ENCODE measurements at places on chromosomes 2 and 18.

GRCh38 chr18:10332452-10332851 lies 122.0 kb upstream of the APCDD1 start:
- no peak for DNase-seq

- DNase-seq: no peak
These were observed 94.1 kb upstream of the CYP1B1 start for GRCh38 chr2:38170067-38170466.

GRCh38 chr2:217964275-217965161 lies 38.3 kb downstream of the TNS1 start:
- no peak for DNase-seq

DNA sequence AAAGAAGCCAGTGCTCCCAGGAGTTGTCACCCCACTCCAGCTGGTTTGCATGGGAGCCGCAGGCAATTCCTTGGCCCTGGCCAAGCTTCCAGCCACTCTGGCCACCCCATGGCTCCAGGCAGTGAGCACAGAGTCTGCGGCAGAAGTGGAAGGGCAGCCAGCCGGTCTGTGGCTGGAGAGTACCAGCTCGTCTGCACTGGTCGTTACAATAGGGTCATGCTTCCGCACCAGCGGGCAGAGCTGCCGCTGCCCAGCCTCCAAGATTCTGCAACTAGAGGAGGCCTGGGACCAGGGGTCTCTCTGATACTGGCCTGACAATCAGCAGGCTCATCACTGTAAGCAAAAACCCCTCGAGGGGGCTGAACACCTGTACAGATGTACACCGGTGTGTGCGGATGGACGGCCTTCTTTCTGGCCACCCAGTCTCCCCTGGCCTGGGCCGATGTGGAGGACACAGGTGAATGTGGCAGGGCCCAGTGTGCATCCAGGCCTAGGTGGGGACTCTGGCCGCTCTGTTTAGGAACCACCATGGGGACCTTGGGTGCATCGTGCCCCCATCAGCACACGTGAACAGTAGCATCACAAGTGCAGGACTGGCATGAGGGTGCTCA lies 51.9 kb upstream of the ODC1 start:
- DNase-seq: no peak

- no peak for DNase-seq
These were observed 287.4 kb upstream of the EPAS1 start for GRCh38 chr2:46009772-46010171.

GRCh38 chr2:236665572-236666118 lies 96.0 kb downstream of the ACKR3 start:
- no peak for DNase-seq

DNA sequence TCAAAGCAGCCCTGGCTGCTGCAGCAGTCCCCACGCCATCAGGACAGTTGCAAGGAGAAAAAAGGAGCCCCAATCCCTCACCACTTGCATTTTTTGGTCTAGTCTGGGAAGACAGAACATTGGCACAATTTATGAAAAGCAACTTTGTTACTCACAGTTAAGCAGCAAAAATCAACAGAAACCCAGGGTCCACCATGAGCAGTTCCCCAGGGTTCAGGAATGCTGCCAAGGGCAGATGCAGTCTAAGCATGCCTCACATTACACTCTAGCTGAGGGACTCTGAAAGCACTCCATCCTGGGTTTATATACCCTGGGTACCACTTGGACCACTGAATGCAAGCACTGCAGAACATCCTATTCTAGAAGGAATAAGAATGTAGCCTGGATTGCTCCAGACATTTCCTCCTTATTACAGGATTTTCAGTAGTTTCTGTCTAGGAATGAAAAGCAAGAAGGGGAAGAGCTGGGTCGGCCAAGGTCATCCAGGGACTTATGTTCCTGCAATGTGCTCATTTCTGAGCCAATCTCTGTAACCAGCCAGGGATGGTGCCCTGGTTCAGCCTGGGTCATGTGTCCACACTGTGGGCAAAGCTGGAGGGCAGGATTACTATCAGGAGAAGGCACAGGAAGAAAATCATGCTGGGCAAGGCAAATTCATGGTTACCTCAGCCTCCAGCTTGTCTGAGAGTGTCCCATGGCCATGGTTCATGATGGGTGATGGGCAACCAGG lies 19.5 kb upstream of the TMEM163 start:
- DNase-seq: no peak

- DNase-seq: no peak
These were observed 41.5 kb downstream of the SUCLG1 start for GRCh38 chr2:84417453-84418145.

- no peak for DNase-seq
These were observed 104.9 kb downstream of the CERS6 start for GRCh38 chr2:168560817-168561499.

- DNase-seq: no peak
These were observed 5.8 kb downstream of the TSHZ1 start for GRCh38 chr18:75216212-75216910.

DNA sequence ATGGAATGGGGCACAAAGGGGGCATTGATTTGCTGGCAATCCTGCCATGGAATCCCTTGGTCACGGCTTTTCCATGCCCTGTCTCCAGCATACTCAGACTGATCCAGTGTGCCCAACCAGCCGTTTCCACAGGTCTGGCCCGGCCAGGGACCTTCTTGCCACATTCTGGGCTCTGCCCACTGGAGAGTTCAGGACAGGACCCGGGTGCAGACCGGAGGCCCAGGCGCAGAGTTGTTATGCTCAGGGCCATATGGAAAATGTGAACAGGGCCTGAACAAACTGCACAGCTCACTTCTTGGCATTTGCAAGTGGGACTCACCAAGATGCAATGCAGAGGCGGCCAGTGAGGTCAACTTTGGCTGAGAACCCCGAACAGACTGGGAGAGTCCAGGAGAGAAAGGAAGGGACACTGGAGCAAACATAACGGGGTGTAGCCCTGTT lies 15.6 kb upstream of the ASAP2 start:
- DNase-seq: no peak

DNA sequence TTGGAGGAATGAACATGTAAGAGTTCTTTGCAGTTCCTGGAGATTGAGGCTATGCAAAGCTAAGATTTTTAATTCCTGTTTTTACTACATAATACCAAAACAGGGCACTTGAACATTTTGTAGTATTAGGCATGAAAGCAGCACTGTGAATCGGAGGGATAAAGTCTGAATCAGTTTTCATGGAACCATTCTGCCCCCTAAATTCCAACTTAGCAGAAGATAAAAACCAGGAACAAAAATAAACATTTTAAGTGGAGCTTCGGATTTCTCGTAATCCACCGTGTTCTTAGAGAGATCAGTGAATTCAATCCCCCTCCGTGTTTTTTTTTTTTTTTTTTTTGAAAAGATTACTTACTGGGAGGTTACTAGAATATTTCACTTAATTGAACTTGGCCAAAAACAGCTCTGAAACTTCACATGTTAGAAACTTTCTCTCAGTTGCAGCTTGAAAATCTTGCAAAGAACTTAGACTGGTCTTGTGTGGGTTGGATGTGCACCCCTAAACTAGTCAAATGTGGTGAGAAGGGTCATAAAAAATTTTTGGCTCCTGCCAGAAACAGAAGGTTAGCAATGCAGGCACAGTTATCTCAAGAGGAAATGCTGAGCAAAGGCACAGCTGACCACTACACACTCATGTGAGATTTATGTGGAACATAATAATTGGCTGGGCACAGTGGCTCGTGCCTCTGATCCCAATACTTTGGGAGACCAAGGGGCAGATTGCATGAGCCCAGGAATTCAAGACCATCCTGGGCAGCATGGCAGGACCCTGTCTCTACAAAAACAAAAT lies 145.4 kb upstream of the RNF152 start:
- no peak for DNase-seq

DNA sequence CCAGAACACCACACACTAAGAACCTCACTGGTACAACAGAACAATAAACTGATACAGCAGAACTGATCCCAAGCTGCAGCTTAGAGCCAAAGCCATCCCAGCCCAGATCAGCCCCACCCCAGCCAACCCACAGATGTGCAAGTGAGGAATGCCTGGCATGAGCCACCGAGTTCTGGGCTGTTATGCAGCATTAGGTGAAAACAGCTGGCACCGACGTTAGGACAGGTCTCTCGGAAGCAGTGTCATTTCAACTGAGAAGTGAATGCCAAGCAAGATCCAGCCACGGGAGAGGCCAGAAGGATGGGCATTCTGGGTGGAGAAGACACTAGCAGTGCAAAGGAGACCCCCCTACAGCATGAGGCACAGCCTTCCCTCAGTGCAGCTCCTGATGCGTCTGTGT lies 38.9 kb downstream of the ADCY3 start:
- DNase-seq: no peak

DNA sequence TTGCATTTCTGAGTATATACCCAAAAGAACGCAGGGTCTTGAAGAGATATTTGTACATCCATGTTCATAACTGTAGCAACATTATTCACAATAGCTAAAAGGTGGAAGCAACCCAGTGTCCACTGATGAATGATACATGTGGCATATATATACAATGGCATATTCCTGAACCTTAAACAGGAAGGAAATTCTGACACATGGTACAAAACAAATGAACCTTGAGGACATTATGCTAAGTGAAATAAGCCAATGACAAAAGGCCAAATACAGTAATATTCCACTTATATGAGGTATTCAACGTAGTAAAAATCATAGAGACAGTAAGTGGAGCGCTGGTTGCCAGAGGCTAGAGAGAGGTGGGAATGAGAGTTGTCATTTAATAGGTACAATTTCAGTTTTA lies 8.1 kb downstream of the AAK1 start:
- DNase-seq: no peak

DNA sequence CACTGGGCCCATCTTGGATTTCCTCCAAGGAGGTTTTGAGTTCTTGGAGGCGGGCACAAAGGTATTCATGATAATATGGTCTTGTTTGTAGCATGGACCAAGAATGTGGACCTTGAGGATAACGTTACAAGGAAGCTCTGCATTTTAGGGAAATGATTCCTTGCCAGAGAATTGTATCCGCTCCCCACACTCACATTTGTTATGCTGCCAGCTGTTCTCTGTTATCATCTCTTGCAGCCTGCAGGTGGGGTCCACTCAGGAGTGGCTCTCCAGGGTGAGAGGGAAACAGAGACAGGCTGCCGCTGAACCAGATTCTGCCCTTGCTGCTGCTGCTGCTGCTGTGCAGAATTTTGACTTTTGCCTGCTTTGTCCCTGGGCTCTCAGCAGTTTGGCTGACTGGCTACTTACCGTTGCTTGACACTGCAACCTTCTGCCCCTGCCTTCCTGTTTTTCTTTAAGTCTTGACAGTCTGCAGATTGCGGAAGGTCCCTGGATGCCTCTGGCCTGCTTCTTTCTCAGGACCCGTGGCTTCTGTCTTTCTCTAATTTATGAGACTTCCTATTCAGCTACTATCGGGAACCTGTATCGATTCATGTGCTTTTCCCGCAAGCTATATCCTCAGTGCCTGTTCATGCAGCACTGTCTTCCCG lies 122.3 kb upstream of the DOCK10 start:
- DNase-seq: no peak

- no peak for DNase-seq
These were observed 326.1 kb upstream of the HS6ST1 start for GRCh38 chr2:128644718-128645256.

DNA sequence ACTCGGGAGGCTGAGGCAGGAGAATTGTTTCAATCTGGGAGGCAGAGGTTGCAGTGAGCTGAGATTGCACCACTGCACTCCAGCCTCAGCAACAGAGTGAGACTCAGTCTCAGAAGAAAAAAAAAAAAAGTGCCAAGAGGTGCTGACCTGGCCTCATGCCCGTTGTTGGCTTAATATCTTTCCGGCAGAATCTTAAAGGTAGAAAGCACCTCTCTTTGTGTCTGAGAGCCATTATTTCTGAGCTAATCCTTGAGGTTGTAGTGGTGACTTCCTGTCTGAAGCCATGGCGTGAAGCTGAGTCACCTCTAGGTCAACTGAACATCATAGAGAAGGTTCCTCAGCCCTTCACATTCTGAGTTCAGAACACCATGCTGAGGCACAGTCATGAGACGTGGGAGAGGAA lies 60.4 kb downstream of the WDSUB1 start:
- DNase-seq: no peak

DNA sequence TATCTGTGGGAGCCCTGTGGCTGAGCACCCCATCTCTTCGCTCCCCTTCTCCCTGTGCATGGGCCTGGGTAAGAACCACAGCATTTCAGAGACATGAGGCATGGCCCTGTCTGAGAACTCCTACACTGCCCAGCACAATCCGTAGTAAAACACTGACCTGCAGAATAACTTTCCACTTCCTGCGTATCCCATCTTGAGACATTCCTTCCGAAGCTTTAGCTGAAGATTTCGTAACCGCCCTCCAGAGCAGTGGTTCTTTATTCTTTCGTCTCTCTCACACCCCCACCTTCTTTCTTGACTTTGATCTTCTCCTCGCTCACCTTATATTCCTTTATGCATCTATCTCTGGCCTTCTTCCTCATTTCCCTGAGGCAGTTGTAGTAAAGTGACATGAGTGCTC lies 381.1 kb downstream of the HRH4 start:
- no peak for DNase-seq

- no peak for DNase-seq
These were observed 13.2 kb upstream of the SERTAD2 start for GRCh38 chr2:64666810-64667438.

- DNase-seq: no peak
These were observed 41.4 kb upstream of the GPR75 start for GRCh38 chr2:53901192-53901591.

DNA sequence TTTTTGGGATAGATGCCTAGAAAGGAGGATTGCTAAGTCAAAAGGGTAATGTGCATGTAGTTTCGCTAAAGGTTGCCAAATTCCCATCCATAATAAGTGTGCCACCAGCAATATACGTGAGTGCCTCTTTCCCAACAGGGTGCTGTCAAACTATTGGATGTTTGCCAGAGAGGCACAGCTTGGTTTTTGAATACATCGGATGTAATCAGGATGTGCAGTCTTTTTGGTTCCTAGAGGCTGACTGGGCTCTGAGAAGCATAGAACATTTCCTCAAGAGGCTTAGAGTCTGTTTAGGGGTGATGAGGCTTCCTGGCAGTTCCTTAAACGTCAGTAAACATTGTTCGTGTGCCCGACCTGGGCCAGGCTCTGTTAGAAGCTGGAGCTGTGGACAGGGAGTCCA lies 28.0 kb downstream of the AGAP1 start:
- DNase-seq: no peak

DNA sequence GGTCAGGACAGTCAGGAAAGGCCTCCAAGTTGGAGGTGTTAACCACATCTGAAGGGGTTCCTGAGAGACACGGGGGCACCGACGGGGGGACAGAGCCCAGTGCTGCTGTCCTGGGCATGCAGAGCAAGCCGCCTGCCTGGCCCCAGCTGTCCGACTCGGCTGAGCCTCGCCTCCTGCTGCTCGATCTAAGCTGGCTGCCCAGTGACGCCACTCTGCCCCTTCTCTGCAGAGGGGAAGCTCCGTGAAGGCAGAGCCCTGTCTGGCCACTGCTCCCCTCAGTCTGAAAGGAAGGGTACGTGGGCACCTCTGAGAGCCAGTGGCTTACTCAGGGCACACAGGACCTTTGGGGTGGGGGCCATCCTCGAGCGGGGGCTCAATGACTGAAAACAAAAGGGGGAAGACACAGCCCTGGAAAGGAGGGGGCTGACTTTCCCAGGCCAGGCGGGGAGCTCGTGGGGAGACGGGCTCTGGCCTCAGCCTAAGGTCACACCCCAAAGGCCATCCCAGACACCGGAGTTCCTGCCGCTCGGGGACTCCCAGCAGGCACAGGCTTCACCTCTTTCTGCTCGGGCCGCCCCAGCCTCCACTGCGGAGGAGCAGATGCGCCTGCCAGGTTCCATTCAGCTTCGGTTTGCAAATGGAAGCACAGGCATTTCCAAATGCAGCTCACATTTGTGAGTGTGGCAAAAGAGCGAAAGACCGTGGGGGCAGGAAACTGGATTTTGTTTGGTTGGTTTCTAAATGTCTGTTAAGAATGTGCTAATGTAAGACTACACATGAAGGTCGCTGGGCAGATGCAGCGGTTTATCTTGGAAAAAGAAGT lies 136.9 kb downstream of the HDAC4 start:
- DNase-seq: no peak

GRCh38 chr2:232014681-232015080 lies 53.2 kb downstream of the DIS3L2 start:
- DNase-seq: no peak

All from CD4-positive, alpha-beta T cell treated with Interleukin-17A for 4 hours (primary cell).